ENCODE measurements at places on chromosomes 6 and 20.
A peak's percentile ranks its signal among the peaks of the same experiment; 100 is the strongest.

DNA sequence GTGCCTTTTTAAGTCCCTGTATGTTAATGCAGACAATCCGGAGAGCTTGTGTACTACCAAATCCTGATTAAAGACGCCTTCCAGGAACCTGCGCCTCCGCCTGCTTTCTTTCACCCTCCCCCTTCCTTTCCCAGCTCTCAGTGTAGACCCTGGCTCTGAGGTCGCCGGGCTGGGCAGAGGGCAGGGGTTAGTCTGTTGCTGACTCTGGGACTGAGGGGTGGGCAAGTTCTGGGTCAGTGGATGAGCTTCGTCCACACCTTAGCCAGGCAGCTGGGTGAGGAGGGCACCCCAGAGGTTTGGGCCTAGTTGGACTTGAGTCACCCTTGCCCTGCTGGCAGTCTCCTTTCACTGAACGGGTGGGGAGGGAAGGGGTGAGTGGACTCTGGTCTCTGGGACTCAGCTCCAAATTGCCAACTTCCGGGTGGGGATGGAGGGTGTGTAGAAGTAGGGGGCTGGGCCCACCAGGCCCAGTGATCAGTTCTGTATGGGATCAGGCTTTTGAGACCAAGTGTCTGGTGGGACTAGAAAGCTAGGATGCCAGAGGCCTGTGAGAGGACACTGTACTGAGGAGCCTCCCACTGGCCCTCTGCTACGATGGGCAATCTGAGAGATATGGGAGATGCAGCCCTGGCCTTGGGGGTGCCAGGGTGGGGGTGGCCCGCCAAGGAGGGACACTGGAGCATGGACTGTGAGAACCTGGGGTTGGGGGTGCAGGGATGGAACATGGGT, 21.3 kb upstream of the SLC22A7 start:
- DNase-seq, result no peak

GRCh38 chr6:43842231-43842794, 72.3 kb downstream of the VEGFA start:
- no peak for DNase-seq

- no peak for DNase-seq
Observed at GRCh38 chr20:10536531-10536930, 101.4 kb downstream of the SLX4IP start.

- no peak for DNase-seq
Observed at GRCh38 chr6:108463784-108464183, 96.9 kb upstream of the FOXO3 start.

GRCh38 chr6:169937389-169938261, 186.2 kb downstream of the ERMARD start:
- no peak for DNase-seq

- peak; percentile 67 for DNase-seq
Observed at GRCh38 chr6:44074439-44074812, 52.8 kb downstream of the MRPL14 start.

GRCh38 chr20:33650111-33650752, 11.9 kb upstream of the C20orf144 start:
- no peak for DNase-seq

DNA sequence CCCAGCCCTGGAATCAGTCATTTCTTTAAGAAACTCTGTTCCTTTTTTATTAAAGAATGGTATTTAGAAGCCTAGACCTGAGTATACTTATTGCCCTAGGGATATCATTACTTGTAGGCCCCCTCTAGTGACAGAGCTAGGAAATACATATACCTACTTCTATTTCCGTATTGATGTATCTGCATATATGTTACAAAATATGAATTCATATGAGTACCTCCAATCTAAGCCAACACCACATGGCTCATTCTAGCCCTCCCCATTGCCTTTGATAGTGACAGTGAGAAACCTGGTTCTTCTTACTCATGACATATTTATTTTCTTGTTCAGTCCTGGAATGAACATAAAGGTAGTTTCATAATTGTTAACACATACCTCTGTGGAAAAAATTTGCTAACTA, 137.2 kb downstream of the FARS2 start:
- peak; percentile 39 for DNase-seq

DNA sequence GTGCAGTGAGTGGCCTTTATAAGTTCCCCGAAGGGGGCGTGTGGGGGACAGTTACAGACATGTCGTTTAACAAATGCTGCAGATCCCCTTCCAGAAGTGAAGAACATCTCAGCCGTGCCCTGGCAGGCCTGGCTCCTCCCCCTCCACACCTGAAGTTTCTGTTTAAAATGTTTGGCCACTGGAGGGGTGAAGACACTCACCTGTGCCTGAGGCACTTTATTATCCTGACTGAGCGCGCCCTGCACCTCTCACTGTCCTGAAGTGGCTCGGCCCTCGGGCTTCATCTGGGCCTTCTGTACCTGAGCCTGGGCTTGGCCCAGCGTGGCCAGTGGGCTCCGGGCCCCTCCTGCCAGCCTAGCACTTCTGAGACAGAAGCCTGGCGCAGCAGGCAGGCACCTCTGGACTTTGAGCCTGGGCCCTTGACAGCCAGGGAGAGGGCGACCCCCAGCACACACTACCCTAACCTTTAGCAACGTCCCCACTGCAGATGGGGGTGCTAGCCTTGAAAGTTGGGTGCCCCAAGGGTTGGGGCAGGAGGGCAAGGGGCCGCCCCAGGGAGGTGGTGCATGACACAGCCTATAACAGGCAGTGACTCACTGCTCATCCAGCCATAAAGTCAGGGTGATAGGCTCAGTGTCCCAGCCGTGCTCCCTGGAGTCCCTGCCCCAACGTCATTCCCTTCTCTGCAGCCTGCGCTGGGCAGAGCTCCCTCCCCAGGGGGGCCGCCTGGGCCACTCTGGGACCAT, 13.6 kb upstream of the GATA5 start:
- peak; percentile 36 for DNase-seq

DNA sequence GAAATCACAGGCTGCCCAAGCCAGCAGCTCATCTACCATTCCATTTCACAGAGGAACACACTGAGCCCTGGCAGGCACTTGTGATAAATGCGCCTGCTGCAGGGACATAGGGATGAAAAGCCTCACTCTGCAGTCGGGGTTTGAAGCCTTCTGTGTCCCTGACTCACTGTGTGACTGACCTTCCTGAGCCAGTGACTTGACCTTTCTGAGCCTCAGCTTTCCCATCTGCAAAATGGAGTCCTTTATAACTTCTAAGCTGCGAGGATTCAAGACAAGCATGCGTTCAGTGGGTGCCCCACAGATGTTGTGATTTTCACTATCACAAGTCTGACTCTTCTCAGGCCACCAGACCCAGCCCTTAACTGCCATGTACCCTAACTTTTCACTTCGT, 5.5 kb downstream of the TGM2 start:
- DNase-seq, result no peak

DNA sequence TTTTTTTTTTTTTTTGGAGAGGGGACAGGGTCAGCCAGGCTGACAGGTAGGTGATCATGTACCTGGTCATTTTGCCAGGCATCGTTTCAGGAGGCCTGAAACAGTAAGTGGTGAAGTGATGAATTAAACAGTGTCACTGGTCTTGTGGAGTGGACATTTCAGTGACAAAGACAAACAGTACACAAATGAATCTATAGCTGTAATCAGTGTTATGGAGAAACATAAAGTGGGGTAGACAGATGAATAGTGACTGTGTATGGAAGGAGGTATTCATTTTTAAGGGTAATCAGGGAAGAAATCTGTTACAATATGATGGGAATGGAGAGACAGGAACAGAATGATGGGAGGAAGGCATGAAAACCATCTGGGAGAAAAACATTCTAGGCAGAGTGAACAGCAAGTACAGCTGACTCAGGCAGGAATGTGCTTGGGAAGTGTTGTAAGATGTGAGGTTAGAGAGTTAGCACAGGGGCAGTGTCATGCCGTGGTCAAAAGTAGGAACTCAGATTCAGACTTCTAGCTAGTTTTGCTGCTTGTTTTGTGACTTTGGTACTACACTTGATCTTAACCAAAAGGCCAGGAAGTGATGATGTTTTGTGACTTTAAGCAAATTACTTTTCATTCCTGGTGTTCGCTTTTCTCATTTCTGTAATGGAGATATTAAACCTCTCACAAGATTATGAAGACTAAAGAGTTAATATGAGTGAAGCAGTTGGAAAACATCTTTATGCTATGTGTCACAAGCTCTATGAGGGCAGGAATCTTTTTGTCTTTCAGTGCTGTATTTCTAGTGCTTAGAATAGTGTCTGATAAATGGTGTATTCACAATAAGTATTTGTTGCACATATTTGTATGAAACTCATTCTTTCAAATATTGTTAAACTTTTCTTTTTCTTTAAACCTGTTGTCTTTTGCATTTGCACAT, 43.4 kb downstream of the QKI start:
- peak; percentile 42 for DNase-seq

GRCh38 chr20:43963872-43964791, 49.5 kb downstream of the TOX2 start:
- DNase-seq, result no peak
